ENCODE measurements at places on chromosomes 2 and 18. TPM values are rescaled to one million over a fixed set of nuclear protein-coding genes. Genes with fewer than 3 reads are reported as not detected.

CIB4 gene
- not detected for total RNA-seq

ACOXL gene
- total RNA-seq: 0.09 TPM

METTL8 gene
- total RNA-seq: 16.7 TPM

RIT2 gene
- total RNA-seq: not detected

AGXT gene
- total RNA-seq: 0.13 TPM

CNGA3 gene
- total RNA-seq: 0.40 TPM

RBM44 gene
- 1.5 TPM for total RNA-seq

HOXD13 gene
- total RNA-seq: 0.31 TPM

SLC11A1 gene
- total RNA-seq: 0.49 TPM

SIGLEC15 gene
- 0.09 TPM for total RNA-seq

ZNF396 gene
- total RNA-seq: 1.3 TPM

MYOM1 gene
- 377 TPM for total RNA-seq

PRSS56 gene
- total RNA-seq: 2.6 TPM

KANSL1L gene
- total RNA-seq: 34.2 TPM

MERTK gene
- 4.9 TPM for total RNA-seq

RELCH gene
- 18.9 TPM for total RNA-seq

DLGAP1 gene
- 2.8 TPM for total RNA-seq

MAPK4 gene
- total RNA-seq: 4.7 TPM

NR4A2 gene
- total RNA-seq: 1.0 TPM

RPRM gene
- total RNA-seq: 6.4 TPM

CDK5R2 gene
- 0.04 TPM for total RNA-seq

GCG gene
- 16.6 TPM for total RNA-seq

GBX2 gene
- not detected for total RNA-seq

HDAC4 gene
- total RNA-seq: 15.0 TPM

FRZB gene
- total RNA-seq: 19.2 TPM

FAM161A gene
- total RNA-seq: 5.3 TPM

SH3RF3 gene
- total RNA-seq: 2.7 TPM

SEPTIN2 gene
- 248 TPM for total RNA-seq

ZNF2 gene
- 8.2 TPM for total RNA-seq

CCDC68 gene
- total RNA-seq: 0.58 TPM

CD28 gene
- total RNA-seq: 3.9 TPM

TFPI gene
- total RNA-seq: 46.9 TPM

RGPD3 gene
- total RNA-seq: 0.44 TPM

COPS7B gene
- 21.6 TPM for total RNA-seq

LOXHD1 gene
- total RNA-seq: 1.3 TPM

PCARE gene
- total RNA-seq: 0.09 TPM

REG1A gene
- not detected for total RNA-seq

RAB6C gene
- 0.09 TPM for total RNA-seq

BOLL gene
- total RNA-seq: 0.62 TPM

CCDC138 gene
- 9.9 TPM for total RNA-seq

HSPE1 gene
- 57.1 TPM for total RNA-seq

COL6A3 gene
- 370 TPM for total RNA-seq

ALPI gene
- not detected for total RNA-seq

RGPD4 gene
- total RNA-seq: 0.04 TPM

RHOB gene
- total RNA-seq: 148 TPM

OSBPL6 gene
- 3.3 TPM for total RNA-seq

SCTR gene
- not detected for total RNA-seq

DPYSL5 gene
- total RNA-seq: 10.0 TPM

LIMS3 gene
- 2.1 TPM for total RNA-seq

SNED1 gene
- 2.8 TPM for total RNA-seq

COA5 gene
- total RNA-seq: 43.5 TPM

GAREM2 gene
- 2.5 TPM for total RNA-seq

SULT1C4 gene
- total RNA-seq: 13.3 TPM

GREB1L gene
- total RNA-seq: 7.2 TPM

CD226 gene
- 0.53 TPM for total RNA-seq

UGGT1 gene
- 28.8 TPM for total RNA-seq

CFAP65 gene
- not detected for total RNA-seq

All from muscle of leg (tissue), 16 donors.